Activated naive CD4-positive, alpha-beta T cell (primary cell): ENCODE measurements at places on chromosomes 1 and 21.

GRCh38 chr1:52629325-52629643 is 3.7 kb upstream of the SHISAL2A start:
- no peak for DNase-seq

DNA sequence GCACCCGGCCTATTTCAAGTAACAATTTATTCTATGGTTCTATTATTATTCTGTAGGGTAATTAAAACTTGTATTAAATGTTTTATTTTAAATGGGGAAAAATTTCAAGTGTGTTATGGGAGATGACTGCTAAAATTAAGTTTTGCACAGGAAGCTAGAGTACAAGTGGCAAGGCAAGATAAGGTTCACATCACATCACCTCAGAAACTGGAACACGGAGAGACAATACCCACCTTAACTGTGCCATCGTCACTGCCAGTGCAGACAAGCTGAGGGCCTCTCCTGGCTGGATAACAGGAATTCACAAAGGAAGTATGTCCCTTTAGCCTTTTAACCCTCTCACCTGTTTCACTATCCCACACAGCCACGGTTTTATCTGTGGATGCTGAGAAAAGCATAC is 7.6 kb downstream of the SNRNP40 start:
- no peak for DNase-seq

- no peak for DNase-seq
Observed at GRCh38 chr1:14377386-14377785, 221.1 kb upstream of the KAZN start.

DNA sequence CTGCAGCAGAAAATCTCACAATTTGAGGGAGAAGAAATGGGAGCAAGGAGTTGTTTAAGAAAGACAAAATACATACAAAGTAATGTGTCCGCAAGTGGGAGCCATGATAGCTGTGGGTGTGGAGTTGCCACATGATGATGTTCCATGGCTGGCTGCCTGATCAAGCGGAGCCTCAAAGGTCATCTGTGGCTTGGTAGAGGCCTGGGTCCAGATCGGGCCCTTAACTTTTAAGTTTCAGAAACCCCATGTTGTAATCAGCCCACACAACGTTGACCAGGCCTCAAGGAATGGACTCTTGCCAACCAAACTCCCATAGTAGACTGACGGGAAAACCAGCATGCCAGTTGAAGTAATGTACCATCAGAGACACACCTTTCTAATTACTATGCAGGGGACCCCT is 64.7 kb upstream of the ANGPTL1 start:
- DNase-seq = no peak

DNA sequence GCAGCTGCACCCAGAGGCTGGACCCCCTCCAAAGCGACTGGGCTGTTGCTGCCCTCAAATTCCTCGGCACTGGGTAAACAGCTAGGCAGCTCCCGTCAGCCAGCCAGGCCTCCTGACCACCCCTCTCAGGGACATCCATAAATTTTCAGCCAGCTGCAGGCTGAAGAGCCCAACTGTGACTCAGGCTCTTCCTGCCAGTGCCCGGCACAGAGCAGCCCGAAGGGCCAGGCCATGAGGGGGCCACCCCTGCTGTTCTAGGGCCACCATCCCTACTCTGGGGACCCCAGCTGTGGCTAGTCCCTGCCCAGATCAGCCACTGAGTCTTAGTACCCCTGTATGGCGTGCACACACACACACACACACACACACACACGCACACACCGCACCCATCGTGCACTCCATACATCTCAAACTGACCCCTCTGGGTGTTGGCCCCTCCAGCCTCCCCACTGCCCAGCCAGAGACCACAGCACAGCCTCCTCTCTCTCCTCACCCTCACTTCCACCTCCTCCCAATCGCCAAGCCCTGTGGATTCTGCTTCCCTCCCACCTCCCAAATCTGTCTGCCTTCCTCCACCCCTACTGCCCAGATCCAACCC is 6.2 kb upstream of the LAPTM5 start:
- no peak for DNase-seq

- no peak for DNase-seq
Observed at GRCh38 chr1:221263831-221264767, 384.9 kb downstream of the HLX start.

DNA sequence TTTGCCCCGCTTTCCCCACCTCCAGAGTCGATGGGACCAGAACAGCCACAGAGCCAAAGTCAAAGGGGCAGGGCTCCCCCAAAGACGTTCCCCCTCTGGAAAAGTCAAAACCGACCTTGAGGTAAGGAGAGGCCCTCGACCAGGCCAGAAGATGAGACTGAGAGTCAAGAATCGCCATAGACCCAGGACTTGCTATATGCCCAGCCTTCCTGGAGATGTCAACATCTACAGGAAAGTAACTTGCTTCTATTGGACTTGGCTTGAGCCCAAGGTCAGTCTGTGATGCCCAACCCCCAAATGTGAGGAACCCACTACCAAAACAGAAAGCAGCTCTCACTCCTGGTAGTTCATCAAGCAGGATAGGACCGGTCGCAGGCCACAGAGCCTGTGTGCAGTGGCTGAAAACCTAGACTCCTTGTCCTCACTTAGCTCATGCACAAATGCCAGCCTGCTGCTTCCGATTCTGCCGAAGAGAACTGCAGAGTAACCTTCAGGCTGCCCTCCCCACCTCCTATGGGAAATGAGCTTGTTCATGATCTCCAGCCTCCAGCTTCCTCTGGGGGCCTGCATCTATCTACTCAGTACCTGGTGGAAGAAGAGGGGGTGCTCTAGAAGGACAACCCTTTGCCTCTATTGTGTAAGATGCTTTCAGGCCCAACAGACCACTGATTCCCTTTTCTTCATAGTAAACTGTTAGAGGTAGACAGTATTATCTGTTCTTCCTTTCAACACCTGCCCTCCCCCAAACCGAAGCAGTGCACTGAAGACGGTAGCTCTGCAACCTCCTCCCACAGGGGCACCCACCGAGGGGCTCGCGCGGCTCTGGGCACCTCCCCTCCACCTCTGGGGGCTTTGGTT is 1.4 kb downstream of the ACOT7 start:
- no peak for DNase-seq

DNA sequence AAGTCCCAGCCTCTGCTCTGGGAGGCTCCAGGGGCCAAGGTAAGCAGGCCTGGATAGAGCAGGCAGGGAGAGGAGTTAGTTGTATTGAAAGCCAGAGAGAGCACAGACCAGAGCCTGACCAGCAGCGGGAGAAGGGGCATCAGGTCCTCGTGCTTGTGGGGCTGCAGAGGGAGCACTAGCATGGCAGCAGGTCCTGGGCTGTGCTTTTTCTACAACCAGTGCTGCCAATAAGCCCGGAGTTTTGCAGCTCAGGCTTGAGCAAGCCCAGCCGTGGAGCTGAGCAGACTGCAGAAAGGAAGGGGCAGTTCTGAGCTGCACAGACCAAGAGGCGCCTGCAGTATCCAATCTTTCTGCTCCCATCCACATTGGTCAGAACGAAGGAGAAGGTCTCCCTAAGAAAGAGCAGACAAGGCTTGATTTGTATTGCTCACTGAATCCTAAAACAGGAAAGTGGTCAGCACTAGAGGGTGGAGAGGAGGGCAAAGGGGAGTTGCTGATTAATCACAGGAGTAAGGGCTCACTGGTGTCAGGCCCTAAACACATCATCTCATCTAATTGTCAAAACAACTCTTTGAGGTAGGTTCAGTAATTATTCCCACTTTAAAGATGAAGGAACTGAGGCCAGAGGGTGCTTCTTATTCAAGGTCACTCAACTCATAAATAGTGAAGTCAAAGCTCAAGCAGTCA is 2.7 kb downstream of the DENND2D start:
- DNase-seq = no peak

- DNase-seq = no peak
Observed at GRCh38 chr1:111571239-111571638, 48.4 kb upstream of the RAP1A start.

DNA sequence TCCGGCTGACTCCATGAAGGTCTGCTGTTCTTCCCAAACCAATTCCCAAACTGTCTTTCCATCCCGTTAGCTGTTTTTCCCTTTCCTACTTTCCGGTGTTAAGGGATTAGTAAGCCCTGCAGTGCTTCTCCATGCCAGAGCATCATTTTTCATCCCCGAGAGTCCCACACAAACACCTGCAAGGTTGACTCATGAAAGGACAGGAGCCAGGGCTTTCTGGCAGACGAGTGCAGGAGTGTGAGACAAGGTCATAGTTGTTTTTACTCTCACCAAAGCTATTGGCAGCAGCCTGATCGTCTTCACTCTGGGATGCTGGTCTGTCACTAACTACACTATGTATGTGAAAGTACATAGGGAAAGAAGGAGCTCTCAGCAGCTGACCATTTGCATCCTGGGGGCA is 10.2 kb upstream of the BECN2 start:
- no peak for DNase-seq

DNA sequence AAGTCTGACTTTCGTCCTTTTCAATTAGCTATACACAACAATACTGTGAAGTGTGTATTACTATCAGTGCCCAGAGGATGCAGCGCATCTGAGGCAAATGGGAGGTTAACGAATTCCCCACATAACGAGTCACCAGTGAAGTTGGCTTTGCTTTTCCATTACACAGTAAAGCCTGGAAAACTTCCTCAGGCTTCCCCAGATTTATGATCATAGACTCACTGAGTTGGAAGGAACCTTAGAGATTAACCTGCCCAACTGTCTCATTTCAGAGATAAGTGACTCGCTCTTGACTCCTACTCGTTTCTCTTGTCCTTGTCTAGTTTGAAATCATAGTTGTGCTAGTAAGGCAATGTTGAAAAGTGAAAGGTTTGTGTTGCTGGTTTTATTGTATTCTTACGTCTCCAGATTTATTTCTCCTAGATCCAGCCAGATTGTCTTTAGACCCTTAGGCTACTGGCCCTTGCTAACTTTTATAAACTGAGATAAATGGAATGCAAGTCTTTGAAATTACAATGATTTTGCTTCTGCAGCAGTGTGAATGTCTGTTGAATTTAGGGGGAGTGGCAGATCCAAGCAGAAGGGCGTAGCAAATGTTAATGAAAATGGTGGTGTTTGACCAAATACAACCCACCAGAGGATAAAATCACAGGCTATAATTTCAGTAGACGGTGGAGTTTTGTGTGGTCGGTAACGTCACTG is 17.3 kb downstream of the S1PR1 start:
- DNase-seq = no peak

DNA sequence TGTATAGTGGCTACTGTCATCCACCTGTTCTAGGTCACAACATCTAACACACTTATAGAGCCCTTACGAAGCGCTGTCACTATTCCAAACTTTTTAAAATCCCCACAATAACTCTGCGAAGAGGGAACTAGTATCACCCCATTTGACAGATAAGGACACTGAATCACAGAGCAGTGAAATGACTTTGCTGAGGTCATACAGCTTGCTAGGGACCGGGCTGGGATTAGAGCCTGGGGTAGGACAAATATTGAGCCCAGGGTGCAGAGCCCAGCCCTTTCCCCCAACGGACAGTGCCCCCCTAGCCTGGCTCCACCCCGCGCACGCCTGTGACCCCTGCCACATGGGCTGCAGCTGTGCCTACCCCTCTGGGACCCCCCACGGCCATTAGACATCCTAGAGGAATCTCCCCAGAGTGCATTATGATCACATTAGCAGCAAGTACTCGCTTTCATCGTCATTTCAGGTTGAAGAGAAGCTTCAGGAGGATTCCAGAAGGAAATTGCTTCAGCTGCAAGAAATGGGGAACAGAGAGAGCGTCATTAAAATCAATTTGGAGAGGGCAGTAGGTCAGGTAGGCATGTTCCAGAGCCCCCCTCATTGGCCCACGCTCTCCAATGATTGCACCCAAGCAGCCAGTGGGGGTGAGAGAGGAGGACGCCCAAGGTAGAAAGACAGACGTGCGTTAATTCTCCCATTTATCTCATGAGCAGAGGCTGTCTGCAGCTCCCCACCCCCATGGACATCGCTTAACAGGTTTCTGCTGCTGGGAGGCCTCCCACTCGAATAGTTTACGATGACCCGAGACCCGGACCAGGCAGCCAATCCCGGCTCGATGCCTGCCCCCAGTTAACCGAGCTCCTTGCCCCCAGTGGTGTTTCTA is 77.2 kb downstream of the FHAD1 start:
- no peak for DNase-seq

DNA sequence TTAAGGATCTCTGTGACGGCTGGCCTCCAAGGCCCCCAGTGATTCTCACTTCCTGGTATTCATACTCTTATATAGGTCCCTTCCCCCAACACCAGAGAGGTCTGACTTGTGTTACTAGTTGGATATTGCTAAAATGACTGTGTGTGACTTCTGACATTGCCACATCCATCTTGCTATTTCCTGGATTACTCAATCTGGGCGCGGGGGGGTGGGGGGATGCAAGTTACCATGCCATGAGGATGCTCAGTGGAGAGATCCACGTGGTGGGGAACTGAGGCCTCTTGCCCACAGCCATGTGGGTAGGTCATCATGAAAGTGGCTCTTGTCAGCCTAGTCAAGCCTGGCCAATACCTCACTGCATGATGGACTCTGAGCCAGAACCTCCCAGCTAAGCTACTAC is 117.0 kb downstream of the UBE2U start:
- DNase-seq = no peak

- DNase-seq = no peak
Observed at GRCh38 chr1:91916046-91916445, 30.1 kb upstream of the TGFBR3 start.

DNA sequence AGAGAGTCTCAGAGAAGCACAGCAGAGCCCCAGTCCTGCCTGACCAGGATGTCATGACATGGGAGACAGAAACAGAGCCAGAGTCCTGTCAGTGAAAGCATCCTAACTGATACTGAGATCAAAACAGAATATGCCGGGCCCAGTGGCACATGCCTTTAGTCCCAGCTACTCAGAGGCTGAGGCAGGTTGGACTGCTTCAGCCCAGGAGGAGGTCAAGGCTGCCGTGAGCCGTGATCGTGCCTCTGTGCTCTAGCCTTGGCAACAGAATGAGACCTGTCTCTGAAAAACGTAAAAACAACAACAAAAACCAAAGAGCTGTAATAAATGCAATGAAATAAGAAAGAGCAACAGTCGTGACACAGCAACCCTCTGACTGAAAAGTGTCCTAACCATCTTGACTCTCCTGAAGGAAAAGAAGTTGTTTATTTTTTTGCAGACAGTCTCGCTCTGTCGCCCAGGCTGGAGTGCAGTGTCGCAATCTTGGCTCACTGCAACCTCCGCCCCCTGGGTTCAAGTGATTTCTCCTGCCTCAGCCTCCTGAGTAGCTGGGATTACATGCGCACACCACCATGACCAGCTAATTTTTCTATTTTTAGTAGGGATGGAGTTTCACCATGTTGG is 189.2 kb downstream of the SLC45A1 start:
- no peak for DNase-seq

- DNase-seq = no peak
Observed at GRCh38 chr1:205569411-205570172, 62.2 kb downstream of the ELK4 start.

- DNase-seq = no peak
Observed at GRCh38 chr1:40634901-40635655, 30.4 kb downstream of the RIMS3 start.

DNA sequence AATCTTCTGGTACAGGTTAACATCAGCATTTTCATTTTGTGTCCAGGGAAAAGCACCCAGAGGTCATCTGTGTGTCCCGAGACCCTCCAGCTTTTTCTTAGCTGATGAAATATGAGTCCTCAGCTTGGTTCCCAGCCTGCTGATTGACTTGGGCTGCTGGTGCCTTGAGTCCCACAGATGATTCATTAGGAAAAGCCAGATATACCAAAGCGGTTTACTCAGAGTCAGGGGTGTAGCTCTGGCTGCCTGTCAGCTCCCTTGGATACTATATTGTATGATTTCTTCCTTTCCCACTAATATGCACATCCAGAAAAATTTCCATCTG is 43.7 kb upstream of the MAB21L3 start:
- no peak for DNase-seq
